Fibroblast of upper back skin (primary cell): ENCODE measurements at places on chromosomes 12 and 14.

- DNase-seq = no peak
These were observed 18.1 kb upstream of the SGPP1 start for GRCh38 chr14:63745858-63746425.

GRCh38 chr12:52575256-52575655, 1.6 kb upstream of the KRT74 start:
- no peak for DNase-seq

GRCh38 chr12:56983386-56983785, 23.0 kb downstream of the ZBTB39 start:
- DNase-seq = no peak

DNA sequence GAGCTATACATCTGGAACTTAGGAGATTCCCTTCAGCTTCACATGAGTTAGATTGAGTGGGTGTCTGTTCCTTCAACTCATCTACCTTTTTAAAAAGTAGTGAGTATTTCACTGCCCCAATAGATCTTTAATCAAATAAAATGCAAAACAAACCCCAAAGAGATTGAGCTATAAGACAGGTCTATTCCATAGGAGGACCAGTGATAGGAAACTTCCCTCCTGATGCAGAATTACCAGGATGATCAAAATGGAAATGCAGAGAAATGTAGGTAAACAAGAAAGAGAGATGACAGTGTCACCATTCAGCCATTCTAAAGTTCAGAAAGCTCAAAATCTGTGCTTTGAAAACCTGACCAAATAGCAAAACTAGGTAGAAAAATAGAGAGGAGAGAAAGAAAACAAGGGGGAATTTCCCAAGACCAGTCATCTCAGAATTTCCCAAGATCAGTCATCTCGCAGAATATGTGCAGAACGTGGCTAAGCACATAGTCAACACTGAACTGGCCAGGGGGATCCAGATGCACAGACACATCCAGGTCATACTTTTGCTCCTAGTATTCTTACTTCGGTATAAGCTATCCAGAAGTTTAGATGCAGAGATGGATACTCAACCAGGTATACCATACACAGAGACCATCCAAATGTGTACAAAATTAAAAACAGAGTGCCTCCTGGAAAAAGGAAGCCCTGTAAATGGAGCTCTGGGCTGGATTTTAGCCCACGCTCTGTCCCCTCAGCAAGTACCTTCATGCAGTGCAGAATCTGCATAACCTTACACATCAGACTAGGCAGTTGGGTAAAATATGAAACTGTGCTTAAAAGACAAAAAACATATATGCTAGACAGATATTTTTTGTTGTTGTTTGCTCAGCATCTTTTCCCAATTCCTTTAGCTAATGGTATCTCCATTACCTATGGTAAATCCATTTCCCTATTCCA, 27.4 kb downstream of the SLC41A2 start:
- DNase-seq = peak; percentile 53

DNA sequence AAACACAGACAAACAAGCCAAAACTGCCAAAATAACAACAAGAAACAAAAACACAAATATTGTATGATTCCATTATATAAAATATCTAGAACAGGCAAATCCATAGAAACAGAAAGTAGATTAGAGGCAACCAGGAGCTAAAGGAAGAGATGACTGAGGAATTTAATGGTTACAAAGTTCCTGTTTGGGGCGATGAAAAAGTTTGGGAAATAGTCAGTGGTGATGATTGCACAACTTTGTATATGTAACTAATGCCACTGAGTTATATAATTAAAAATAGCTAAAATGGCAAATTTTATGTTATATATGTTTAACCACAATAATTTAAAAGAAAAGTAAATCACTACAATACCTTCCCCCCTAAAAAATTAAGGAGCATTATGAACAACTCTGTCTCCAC, 24.5 kb downstream of the GNPTAB start:
- no peak for DNase-seq
